ENCODE measurements at places on chromosomes 2 and 18.

- no peak for DNase-seq
Measured at GRCh38 chr2:550860-551567, 126.2 kb downstream of the TMEM18 start.

DNA sequence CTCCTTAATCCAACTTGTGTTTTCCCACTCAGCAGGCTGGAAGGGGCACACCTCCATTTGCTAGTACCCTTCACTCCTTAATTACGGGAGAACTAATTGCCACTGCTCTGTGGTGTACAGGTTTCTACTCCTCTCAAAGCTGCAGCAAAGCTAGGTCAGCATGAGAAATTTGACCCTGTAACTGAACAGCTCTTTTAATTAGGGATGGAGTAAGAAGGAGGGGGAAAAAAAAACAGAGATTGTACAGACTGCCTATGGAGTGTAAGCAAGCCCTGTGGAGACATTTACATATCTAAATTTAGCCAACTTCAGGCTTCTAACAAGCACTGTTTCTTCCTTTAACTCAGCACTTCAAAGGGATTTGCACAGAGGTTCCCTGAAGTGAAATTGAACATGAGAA, 629.7 kb upstream of the SETBP1 start:
- no peak for DNase-seq

DNA sequence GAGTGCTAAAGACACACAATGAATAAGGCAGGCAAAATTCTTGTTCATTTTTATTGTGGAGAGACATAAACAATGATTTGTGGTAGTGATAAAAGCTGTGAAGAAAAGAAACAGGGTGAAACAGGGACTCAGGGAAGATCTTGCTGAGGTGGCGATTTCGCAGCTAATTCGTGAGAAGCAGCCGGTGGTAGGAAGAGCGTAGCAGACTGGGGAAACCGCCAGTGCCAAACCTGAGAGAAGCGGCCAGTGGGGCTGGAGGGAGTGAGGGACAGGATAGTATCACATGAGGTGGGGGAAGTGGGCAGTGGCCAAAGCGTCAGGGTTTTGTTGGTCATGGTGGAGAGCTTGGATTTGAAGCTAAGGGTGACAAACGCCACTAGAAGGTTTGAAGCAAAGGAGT, 42.3 kb downstream of the TMEM178A start:
- no peak for DNase-seq

- DNase-seq: no peak
Measured at GRCh38 chr18:22691946-22692710, 241.0 kb upstream of the RBBP8 start.

- DNase-seq: no peak
Measured at GRCh38 chr18:26519114-26519513, 29.2 kb downstream of the KCTD1 start.

- no peak for DNase-seq
Measured at GRCh38 chr2:12515871-12516270, 200.9 kb upstream of the TRIB2 start.

DNA sequence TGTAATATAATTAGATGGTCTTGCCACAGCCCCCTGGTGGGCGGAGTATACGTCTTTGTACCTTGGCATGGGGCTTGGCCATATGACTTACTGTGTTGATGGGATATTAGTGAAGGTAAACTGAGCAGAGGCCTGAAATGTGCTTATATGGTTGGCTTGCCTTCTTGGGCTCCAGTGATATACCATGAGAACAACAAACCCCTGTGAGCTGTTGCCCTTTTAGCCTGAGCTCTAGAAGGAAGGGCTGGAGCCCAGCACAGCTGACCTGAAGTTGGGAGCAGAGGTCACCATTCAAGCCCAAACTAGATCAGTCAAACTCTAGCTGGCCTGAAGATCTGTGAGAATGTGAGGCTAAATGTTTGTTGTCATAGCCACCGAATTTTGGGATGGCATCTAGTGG, 75.2 kb upstream of the CD302 start:
- no peak for DNase-seq

GRCh38 chr2:181309586-181309985, 147.6 kb upstream of the ITGA4 start:
- DNase-seq: no peak

DNA sequence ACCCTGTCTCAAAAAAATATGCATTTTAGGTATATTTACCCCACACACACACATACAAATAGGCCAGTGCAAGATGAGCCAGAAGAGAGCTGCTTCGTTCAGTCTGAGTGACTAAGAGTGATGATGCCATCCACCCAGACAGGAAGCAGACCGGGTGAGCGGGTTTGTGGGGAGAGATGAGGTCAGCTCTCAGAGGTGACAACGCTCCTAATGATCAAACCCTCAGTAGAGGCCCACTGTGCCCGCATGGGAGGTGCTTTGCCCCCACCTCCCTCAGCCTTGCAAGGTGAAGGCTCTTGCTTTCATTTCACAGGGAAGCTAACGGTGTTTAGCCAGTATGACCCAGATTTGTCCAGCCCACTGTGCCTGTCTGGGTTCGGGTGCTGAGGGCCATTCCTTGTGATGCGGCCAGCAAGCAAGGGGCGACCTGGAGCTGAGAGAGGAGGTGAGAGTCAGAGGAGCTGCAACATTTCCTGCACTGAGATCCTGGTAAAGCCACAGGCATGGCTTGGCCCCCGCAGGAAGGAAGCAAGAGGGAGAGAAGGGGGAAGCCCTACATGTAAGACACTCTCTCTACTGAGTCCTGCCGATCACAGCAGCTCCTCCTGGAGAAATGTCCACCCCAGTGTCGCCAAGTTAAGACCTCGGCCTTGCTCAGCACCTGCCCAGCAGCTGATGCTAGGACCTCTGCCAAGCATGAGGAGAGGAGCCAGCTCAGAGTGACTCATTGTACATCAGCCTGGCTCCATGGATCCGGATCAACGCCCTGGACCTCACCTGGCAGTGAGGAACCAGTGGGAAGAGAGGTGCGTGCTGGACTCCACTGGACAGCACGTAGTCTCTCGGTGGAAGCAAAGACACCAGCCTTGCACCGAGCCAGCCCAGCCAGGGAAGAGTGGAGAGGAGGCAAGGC, 37.0 kb downstream of the NIFK start:
- DNase-seq: peak; percentile 89

- DNase-seq: no peak
Measured at GRCh38 chr2:239958473-239958765, 66.7 kb downstream of the NDUFA10 start.

DNA sequence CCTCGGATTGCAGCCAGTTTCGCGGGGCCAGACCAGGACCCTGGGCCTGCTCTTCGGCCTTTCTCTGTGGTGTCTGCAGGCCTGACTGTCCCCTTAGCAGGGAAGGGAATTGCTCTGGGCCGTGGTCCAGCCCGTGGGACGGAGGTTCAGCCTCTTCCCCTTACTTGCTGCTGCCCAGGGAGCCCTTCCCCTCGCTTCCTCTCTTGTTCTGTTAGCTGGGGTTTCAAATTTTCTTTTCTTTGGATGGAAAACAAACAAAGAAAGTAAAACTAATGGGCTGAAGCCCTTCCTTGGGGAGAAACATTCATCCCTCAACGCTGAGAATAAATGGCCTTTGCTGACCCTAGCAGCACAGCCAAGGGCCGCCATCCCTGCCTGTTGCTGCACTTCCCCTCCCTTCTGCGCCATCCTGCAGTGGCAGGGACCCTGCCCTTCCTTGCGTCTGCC, 52.4 kb downstream of the ASAP2 start:
- DNase-seq: no peak

- no peak for DNase-seq
Measured at GRCh38 chr2:234694244-234695013, 197.5 kb upstream of the ARL4C start.

DNA sequence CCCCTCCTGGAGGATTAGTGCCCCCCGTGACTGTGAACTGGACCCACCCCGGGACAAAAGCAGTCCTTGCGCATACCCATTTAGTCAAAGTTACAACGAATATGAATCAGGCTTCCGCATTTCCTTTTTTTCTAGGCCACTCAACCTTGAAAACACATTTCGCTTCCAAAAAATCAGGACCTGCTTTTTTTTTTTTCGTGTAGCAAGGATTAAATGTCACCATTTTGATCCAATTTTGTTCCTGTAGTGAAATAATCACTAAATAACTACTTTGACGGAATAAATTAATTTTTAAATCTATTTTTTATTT, 464 bp upstream of the FTCDNL1 start:
- no peak for DNase-seq

GRCh38 chr2:37367310-37367709, 22.9 kb downstream of the QPCT start:
- DNase-seq: no peak

DNA sequence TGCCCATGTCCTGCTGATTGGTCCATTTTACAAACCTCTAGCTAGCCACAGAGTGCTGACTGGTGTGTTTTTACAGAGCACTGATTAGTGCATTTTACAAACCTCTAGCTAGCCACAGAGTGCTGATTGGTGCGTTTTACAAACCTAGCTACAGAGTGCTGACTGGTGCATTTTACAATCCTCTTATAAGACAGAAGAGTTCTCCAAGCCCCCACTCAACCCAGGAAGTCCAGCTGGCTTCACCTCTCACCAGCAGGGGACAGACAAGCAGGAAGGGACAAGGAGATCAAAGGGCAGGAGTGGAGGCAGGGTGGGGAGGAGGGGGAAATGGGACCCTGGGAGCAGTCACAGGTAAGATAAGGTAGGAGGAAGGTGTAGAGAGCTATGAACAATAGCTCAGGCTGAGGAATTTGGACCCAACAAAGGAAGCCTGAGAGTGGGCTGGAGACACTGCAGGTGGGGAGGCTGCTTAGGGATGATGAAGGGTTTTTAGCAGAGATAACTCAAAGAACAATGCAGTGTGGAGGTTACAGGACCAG, 37.1 kb downstream of the SH2D6 start:
- DNase-seq: no peak

GRCh38 chr2:27993402-27993787, 102.9 kb downstream of the BABAM2 start:
- no peak for DNase-seq

DNA sequence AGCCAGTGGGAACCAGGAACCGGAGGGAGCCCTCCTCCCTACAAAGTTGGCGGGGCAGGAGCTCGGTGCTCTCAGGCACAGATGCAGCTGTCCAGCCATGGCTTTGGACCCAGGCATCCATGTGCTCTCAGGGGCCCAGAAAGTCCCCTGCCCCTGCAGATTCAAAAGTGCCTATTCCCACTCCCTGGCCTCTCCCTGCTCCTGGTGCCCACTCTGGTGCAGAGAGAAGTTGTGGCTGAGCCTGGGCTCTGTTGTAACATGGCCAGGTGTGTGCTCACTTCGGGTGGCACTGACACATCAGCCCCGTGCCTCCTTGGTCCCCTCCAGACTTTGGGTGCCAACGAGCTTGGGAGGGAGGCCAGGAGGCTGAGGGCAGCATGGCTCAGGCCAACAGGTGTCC, 315.8 kb upstream of the KYNU start:
- no peak for DNase-seq

Measured in stimulated activated CD8-positive, alpha-beta memory T cell treated with anti-CD3 and anti-CD28 coated beads, Interleukin-4, amount 100 ng/mL, for 48 hours (primary cell).